Activated T-helper 1 cell treated with Interleukin-2 at 50 U/mL for 16 hours (primary cell): ENCODE measurements at places on chromosomes 7 and 10.

- no peak for DNase-seq
These were observed 133.1 kb upstream of the LYZL2 start for GRCh38 chr10:30762620-30763019.

- DNase-seq: no peak
These were observed 34.8 kb upstream of the SFMBT2 start for GRCh38 chr10:7445474-7446185.

GRCh38 chr10:28367929-28368484 lies 65.1 kb upstream of the MPP7 start:
- DNase-seq: peak; percentile 42

DNA sequence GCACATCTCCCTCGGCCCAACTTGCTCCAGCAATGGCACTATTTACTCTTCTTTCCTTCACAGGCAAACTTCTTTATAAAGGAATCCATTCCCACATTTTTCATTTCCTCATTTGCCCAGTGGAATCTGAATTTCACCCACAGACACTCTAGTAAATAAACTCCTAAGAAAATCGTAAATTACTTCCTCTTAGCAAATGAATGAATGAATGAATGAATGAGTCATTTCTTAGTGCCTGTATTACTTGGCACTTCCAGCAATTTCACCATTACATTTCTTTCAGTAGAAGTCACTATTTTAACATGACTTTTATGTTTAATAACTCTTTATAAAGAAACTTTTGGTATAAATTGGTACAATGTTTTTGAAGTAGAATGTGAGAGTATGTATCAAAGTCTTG lies 55.7 kb downstream of the DDC start:
- DNase-seq: no peak

DNA sequence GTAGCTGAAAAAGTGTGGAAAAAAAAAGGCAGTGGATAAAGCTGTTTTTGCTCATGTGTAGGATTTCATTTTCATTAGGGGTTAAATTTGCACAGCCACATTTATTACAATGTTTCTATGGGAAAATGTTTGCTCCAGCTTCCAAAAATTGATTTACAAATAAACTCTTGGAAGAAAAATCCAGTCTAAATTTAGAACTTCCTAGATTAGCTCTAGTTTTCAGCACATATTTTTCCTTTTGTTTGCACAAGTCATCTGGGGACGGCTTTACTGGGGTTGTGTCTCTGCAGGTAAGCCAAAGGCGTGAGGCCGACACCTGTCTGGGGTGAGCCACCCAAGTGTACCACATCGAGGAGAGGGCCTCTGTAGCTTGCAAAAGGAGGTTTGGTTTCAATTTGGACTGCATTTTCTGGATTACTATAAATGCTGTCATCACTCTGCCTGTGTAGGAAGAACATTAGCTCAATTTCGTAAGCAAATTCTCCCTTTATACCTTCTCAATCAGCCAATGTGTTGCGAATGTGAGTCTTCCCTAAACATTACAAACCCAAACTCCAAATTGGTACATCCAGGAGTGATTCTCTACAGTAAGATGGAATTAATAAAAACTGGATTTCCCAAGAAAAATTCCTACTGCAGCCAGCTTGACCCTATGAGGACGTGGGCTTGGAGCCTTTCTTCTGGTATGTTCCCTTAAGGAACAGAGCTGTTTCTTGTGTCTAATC lies 89.5 kb upstream of the ZNF438 start:
- no peak for DNase-seq

GRCh38 chr7:70042533-70042932 lies 444.3 kb downstream of the AUTS2 start:
- DNase-seq: no peak

DNA sequence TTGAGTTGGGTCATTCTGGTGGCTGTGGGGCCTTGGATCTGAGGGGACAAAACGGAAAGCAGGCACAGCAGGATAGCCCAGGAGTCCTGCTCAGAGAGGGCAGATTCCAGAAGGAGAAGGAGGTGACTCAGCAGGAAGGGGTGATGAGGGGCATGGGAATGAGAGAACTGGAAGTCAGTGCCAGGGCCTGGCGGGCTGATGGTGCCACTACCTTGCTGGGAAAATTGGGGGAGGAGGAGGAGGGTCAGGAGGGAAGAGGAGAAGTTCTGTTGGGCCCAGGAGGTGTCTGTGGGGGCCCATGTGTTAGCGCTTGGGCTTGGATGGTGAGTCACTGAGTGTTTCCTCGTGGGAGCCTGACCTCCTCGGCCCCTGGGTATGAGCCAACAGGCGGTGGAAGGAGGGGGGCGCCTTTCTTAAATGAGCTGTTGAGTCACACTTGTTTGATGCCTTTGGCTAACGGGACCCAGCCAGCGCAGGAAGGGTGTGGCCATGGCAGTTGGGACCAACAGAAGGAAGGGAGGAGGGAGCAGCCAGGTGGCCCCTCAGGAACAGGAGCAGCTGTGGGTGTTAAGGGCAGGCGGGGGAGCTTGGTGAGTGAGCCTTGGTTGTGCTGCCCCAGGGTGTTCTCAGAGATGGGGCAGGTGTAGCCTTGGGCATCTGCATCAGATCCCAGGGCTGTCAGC lies 130.0 kb upstream of the BTBD16 start:
- DNase-seq: no peak

DNA sequence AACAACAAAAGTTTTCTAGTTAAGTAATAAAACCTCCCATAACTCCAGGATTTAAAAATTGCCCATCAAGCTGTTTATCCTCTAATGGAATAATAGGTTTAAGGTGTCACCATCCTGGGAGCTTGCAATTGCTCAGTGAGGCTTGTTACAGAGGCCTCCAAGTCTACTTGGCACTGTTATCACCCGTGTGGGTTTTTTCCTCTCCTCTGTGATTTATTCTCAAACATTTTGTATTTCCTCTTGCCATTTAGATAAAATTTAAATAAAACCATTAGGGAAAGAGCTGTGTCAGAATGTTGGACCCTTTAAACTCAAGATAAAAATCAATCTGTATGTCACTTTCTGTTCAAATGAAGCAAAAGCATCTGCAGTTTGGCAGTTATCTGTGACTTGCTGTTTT lies 202.6 kb downstream of the GALNT17 start:
- DNase-seq: no peak
